Keratinocyte (primary cell): ENCODE measurements at places on chromosomes 1 and 21.

DNA sequence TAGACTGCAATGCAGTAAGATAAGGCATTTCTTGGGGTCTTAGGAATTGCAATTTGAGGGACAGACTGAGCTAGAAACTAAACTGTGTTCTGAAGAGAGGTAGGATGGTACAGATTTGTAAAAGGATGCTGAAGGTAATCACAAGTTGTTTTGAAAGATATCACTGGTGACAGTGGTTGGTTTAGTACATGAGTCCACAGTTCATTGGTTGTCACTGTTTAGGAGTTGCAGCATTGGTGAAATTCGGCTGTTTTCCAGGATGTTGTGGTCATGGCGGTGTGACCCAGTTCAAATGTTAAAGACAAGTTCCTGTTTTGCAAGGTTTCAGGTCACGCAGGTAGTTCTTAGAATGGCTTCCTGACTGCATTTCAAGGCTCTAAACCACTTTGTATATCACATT is 292.8 kb upstream of the B3GALT2 start:
- no peak for DNase-seq

DNA sequence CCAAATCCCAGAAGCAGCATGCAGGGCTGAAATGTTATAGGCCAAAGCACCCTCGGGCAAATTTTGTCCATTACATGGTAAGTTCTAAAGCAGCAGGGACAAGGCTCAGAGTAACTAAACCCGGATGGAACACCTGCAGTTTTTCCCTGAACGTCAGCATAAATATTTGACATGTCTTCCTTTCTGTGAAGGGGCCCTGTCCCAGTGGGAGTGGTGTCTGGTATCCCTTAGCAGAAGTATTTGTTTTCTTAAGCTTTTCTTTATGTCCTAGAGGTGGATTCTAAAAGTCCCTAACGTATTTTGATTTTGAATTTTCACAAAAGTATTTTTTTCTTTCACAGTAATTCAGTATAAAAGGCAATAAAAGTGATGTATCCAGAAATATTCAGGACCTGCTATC is 223.9 kb downstream of the ST6GALNAC3 start:
- DNase-seq = no peak

GRCh38 chr21:43297989-43298388 is 128.9 kb downstream of the SIK1 start:
- no peak for DNase-seq

- DNase-seq = no peak
These were observed 12.7 kb downstream of the ATF3 start for GRCh38 chr1:212621043-212621948.

GRCh38 chr1:165068741-165069140 is 287.8 kb downstream of the LMX1A start:
- DNase-seq = no peak

DNA sequence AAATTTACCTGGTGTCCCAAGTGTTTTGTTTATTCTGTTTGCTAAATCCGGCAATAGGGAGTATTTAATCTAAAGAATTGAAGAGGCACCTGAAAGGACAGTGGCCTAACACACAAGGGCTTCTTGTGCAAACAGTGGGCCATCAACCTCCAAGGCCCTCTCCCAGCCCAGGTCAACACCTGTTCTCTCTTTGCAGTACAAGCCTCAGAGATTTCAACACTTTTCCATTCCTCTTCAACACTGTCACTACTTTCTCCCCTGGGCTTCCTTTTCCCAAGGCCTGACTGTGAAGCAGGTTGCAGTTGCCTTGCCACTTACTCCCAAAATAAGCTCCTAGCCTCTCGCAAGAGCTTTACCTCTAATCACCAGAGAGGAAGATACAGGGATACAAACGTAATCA is 3.2 kb upstream of the SNAPIN start:
- no peak for DNase-seq

- DNase-seq = no peak
These were observed 6.2 kb upstream of the ANKRD65 start for GRCh38 chr1:1427106-1427819.

DNA sequence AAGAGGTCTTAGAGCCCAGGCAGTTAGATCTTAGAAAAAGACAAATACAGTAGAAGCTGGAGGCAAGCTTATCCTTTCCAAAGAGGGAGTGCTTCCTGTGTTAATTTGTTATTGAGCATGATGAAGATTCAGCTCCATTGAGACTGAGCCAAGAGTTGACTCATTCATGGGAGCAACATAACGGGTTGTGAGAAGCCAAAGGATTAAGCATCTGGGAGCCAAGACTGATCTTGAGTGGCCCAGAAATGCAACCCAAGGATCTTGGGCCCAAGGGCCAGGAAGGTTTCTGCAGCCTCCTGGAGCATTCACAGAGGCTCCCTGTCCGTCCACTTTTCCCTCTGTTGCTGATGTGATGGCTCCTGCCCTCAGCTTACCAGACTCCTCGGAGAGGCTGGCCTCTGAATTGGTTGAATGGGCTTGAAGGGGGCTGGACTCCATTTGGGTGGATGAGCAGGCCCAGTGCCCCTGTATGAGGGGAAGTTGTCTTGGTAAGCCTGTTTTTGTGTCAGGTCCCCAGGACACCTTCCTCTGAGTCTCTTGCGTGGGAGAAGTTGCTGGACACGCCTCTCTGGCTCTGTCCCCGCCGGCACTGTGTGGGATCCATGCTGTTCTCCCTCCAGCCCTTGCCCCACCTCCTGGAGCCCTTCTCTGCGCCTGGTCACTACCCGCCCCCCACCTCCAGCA is 42.4 kb downstream of the PDE9A start:
- no peak for DNase-seq

DNA sequence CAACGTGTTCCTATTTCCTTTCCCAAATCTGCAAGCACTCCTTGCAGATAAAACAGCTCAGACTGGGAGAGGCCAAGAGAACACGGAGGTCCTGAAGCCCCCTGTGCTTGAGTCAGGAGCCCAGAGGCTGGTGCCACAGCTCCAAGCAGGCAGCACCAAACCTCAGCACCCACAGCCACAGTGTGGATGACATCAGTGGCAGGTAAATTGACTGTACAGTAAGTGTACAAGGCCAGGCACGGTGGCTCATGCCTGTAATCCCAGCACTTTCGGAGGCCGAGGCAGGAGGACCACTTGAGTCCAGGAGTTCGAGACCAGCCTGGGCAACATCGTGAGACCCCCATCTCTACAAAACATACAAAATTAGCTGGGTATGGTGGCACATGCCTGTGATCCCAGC is 1.9 kb upstream of the COL6A1 start:
- no peak for DNase-seq
